Bronchial epithelial cell (primary cell): ENCODE measurements at places on chromosomes 16 and 17. TPM values are rescaled to one million over a fixed set of nuclear protein-coding genes. Genes with fewer than 3 reads are reported as not detected.

KIF1C gene
- 89.0 and 232 TPM in 2 replicates for total RNA-seq

NMRAL1 gene
- 62.7 and 69.4 TPM in 2 replicates for total RNA-seq

KRTAP4-1 gene
- not detected in 2 replicates for total RNA-seq

PRAC2 gene
- total RNA-seq: not detected in 2 replicates

CSH2 gene
- total RNA-seq: not detected in 2 replicates

TMEM114 gene
- not detected in 2 replicates for total RNA-seq

TMEM238L gene
- total RNA-seq: not detected in 2 replicates

ELMO3 gene
- total RNA-seq: 25.6 and 44.0 TPM in 2 replicates

CLEC18C gene
- 0.13 TPM in 1 of 2 replicates, not detected in the other for total RNA-seq

EPOP gene
- 2.4 and 4.2 TPM in 2 replicates for total RNA-seq

VTN gene
- total RNA-seq: under 0.01 TPM in 2 replicates

KRTAP1-1 gene
- total RNA-seq: not detected in 2 replicates

FOXN1 gene
- total RNA-seq: 0.38 TPM in 1 of 2 replicates, not detected in the other

RAMP2 gene
- total RNA-seq: not detected in 2 replicates

TTYH2 gene
- total RNA-seq: 1.3 and 2.4 TPM in 2 replicates

ERN2 gene
- 0.26 and 2.2 TPM in 2 replicates for total RNA-seq

HSD17B2 gene
- total RNA-seq: 10.4 and 63.7 TPM in 2 replicates

SCGB1C2 gene
- total RNA-seq: not detected in 2 replicates
